ENCODE measurements at places on chromosomes 16 and 17.

GRCh38 chr17:9241774-9242496, 220.6 kb downstream of the NTN1 start:
- DNase-seq = no peak

GRCh38 chr17:45265821-45266220, 3.9 kb upstream of the SPATA32 start:
- no peak for DNase-seq

- no peak for DNase-seq
These were observed 7.8 kb downstream of the SULT1A2 start for GRCh38 chr16:28589069-28589468.

- DNase-seq = no peak
These were observed 114.1 kb downstream of the SPAG9 start for GRCh38 chr17:51006601-51007000.

GRCh38 chr17:73091770-73092522, 542 bp downstream of the SLC39A11 start:
- no peak for DNase-seq

DNA sequence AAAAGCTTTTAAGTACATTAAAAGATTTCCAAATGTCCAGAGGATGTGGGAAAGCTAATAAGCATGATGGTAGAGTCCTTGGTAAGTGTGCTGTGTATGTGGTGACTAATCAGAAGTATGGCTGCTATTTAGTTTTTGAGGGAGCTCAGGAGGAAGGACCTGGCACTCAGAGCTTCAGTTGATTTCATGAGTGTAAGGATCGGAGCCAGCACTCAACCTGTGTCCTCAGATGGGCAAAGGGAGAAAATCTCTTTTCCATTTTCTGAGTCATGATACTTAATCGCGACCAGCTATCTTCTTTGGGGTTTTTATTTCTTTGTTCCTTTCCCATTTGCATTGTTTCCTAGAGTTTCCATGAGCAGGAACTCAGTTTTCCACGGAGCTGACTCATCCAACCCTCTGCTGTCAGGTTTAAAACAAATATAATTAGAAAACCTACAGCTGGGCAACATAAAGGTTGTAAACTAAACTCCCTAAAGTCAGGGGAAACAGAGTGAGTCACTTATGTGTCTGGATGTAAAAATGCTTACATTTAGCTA, 125.4 kb downstream of the MAP2K6 start:
- no peak for DNase-seq

- DNase-seq = no peak
These were observed 2183.0 kb downstream of the TP53TG3F start for GRCh38 chr16:35642322-35642835.

DNA sequence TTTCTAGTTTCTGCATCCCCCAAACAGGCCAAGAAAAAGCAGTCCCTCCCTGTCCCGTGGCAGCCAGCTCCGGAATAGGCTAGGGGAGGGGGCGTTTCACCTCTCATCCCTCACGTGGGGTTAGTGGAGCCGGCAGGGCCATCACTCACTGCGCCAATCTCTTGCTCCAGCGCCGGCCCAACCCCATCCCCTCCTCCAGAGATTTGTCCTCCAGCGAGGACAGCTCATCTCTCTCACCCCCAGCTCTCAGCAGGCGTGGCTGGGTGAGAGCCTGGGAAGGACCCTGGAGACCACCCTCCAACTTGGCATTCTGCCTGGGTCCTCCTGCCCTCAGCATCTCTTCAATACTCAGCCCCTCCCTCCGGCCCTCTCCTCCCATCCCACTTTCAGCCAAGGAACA, 74.1 kb downstream of the TMEM132E start:
- DNase-seq = no peak

- no peak for DNase-seq
These were observed 139.5 kb downstream of the MSI2 start for GRCh38 chr17:57395721-57396321.

DNA sequence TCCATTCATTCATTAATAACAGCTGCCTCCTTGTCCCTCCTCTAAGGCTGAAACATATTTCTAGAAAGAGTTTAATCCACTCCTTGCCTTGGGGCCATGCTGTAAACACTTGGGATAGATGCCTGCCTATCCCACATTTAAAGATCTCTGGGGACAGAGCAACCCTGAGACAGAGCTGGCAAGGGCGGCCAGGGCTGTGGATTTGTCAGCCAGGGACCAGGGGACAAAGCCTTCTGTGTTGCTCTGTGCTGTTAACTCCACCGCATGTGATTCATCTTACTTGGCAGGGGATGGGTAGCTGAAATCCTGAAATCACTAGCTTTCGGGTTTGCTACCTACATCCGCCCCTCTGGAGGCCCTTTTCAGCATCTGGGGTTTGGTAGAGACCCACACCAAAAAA, 392.9 kb downstream of the SLC39A11 start:
- no peak for DNase-seq

GRCh38 chr17:45371414-45372324, 54.8 kb upstream of the MAP3K14 start:
- DNase-seq = no peak

- DNase-seq = no peak
These were observed 235.4 kb upstream of the DYNLRB2 start for GRCh38 chr16:80305410-80305809.

DNA sequence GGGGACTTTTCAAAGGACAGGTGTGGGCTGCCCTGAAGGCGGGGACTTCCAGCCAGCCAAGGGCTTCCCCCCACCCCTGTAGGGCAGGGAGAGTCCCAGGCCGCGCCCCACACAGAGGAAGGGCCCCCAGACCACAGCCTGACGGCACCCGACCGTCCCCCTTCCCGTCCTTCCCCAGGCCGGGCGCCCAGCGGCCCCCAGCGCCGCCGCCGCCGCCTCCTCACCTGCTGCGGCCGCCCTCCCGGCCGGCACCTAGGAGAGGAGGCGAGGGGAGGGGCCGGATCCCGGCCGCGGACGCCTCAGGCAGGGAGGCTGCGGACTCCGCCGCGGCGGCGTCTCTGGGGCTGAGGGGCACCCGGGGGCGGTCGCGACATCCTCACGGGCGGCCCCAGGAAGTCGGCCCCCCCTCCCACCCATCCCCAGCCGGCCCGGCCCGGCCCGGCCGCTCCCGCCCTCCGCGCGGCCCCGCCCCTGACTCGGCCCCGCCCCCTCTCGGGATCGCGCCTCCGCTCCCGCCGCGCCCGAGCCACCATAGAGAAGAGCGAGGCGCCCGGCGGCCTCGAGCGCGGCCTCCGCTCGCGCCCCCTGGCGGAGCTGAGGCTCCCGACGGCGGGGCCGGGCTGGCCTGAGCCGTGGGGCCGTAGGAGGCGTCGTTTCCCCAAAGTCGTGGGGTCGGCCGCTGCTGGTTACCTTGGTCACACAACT, 25.5 kb upstream of the RFFL start:
- peak; percentile 90 for DNase-seq

- DNase-seq = no peak
These were observed 191.0 kb downstream of the SPECC1 start for GRCh38 chr17:20200016-20200795.

DNA sequence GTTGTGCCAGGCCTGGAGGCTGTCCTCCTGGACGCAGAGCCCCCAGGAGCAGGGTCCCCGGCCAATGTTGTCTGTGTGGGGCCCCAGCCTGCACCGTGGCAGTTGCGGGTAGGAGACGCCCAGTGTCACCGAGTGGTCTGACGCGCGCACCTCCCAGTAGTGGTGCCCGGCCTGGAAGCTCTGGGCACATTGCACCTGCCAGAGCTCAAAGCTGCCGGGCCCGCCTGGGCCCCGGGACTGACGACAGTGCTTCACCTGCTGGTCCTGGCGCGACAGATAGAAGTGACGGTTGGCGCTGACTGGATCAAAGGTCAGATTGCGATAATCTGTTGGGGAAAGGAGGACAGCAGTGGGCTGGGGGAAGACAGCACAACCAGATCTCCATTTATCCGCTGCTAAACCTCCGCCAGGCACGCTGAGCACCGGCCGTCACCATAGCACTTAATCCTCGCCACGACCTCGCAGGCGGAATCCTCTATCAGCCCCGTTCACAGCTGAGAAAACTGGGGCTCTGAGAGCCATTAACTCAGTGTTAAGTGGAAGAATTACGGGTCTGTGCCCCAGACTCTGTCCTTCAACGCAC, 5.6 kb downstream of the TRIM65 start:
- no peak for DNase-seq

GRCh38 chr16:55130911-55131310, 193.1 kb upstream of the IRX6 start:
- DNase-seq = no peak

DNA sequence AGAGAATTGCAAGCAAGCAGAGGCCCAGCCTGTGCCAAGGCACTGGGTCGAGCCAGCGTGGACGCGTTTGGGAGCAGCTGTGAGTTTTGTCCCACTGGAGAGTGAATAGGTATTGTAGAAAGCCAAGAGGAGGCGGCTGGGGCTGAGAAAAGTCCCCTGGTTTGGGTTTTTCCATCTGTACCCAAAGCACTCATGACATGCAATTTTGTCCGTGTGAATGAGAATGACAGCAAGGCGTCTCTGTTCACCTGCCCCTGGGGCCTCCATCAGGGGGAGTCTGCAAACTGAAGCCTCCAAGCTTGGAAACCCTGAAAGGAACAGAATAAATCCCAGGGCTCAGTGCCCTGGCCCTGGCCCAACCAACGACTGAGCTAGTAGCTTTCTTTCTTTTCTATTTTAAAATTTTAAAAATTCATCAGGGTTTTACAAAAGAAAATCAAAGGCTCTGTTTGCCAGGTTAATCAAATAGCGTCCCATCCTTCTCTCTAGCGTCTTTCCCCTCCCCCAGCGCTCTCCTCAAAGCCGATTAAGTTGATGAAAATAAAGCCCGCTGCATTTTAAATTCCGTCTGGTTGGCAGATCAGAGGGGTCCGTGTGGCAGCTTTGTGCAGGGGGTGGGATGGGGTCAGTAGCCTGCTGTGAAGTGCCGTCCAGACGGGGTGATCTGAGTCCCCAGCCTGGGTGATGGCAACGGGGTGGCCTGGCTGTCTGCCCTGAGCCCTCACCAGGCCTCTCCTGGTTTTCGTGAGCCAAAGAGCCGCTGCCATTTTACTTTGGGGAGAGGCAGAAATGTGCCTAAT, 171.0 kb downstream of the KATNIP start:
- no peak for DNase-seq

GRCh38 chr17:33438139-33438538, 145.0 kb upstream of the ASIC2 start:
- no peak for DNase-seq

DNA sequence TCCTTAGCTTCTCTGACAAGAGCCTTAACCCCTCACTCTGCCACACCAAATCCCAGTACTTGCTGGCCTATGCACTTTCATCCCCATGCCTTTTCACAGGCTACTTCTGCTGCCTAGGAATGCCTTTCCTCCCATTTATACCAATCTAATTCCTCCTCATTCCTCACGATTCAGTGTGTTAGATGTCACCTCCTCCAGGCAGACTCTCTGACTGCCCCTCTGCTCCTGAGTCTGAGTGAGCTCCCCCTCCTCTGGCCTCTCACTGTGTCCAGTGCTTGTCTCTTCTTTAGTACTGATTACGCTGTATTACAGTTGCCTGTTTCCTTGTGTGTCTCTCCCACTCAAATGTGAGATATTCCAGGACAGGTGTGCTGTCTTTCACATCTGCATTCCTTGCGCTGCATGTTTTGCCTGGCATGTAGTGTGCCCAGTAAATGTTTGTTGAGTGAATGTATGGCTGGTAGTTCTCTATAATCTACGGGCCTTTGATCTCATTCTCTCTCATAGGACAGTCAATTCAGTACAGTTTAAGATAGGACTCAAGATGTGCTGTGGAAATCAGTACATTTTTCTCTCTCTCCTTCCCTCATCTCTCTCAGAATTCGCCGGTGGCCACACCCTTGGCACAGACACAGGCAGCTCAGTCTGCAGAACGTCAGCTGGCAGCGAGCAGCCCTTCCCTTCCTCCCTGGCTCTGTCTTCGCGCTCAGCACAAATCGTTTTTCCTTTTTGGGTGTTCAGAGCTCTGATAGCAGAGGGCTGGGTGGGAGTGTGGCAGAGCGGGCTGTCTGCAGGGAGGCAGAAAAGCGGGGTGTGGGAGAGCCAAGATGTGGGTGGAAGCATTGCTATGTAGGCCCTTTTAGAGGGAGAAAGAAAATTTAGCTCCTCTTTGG, 18.5 kb downstream of the ARL4D start:
- DNase-seq = no peak

- DNase-seq = no peak
These were observed 4.8 kb downstream of the CBLN1 start for GRCh38 chr16:49276646-49277385.

DNA sequence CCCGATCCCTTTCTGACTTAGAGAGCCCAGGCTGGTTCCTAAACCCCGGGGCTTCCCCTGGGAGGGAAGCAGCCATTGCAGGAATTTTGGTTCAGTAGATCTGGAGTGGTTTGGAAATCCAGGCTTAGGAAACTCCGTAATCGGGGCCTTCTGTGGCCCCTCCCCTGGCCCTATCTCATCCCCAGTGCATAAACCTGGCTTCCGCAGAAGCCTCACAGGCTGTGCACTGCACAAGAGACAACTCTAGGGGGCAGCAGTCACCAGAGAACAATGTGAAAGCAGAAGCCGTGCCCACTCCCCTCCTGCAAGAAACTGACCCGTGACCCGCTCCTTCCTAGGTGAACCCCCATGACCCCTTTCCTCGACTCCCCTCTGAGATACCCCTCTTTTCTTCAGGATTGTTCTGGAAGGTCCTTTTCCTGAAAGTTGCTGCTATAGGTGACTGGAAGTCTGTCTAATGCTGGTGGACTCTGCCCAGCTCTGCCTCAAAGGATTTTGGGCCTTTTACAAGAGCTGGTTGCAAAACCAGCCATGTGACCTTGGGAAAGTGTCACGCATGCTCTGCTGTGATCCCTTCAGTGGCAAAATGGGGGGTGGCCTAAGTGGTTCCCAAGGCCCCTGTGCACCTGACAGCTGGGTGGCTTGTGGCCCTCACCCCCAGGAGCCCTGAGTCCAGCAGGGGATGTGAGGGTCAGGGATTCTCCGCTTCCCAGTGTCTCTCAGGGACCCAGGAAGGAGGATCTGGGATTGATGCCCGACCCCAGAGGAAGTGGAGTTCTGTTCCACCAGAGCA, 14.4 kb downstream of the GUCY2D start:
- peak; percentile 71 for DNase-seq

GRCh38 chr17:75565066-75565465, 22.5 kb upstream of the MYO15B start:
- no peak for DNase-seq

- no peak for DNase-seq
These were observed 6.8 kb upstream of the CLUH start for GRCh38 chr17:2718150-2718938.

DNA sequence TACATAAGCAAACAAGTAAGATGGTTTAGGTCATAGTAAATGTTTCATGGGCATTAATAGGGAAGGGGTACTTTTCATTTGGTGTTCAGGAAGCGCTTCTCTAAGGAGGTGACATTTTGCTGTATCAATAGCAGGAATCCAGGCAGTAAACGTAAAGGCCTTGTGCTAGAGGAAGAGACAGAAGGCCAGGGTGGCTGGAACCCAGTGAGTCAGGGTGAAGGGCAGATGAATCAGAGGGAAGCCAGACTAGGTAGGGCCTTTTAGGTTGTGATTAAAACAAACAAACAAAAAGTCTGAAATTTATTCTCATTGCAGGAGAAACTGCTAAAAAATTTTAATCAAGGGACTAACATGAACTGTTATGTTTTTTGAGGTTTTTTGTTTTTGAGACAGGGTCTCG, 6.5 kb downstream of the BMERB1 start:
- DNase-seq = no peak

- DNase-seq = no peak
These were observed 1.7 kb upstream of the MYL4 start for GRCh38 chr17:47207143-47208067.

- DNase-seq = no peak
These were observed 147.3 kb downstream of the PCTP start for GRCh38 chr17:55898195-55898594.

- no peak for DNase-seq
These were observed 133.1 kb downstream of the SPECC1 start for GRCh38 chr17:20142268-20142667.

- DNase-seq = no peak
These were observed 16.3 kb upstream of the RFFL start for GRCh38 chr17:35079547-35080423.

- no peak for DNase-seq
These were observed 78.1 kb downstream of the SEC14L1 start for GRCh38 chr17:77218902-77219301.
